ENCODE measurements at places on chromosomes 5 and 9.

DNA sequence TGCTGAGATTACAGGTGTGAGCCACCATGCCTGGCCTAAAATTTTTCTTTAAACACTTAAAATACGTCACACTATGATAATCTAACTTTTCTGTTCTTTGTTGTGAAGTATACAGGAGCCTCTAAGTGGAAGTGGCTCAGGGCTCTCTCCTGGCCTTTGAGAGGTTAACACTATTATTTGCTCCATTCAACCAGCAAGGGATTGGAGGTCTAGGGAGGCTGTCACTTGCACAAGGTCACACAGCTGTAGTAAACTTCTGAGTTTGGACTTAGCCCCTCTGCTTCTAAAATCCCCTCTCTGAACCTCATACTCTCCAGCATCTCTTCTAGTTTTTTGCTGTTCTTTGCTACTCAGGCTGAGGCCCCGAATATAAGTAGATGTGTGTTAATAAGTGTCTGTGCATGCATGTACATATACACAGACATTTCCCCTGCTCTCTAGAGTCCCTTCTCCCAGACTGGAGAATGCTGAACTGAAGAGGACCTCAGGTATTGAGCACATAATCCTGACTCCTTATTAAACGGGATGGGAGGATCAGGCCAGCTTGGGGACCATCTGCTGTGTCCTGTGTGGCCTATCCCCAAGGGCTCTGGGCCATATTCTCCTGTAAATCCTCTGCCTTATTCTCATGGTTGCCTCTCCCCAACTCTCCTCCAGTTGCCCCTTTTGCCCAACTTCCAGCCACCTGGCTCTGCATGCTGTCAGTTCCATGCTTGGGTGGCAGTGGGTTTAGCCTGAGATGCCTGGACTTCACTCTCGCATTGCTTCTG lies 87.0 kb upstream of the SPRY4 start:
- DNase-seq, result no peak

DNA sequence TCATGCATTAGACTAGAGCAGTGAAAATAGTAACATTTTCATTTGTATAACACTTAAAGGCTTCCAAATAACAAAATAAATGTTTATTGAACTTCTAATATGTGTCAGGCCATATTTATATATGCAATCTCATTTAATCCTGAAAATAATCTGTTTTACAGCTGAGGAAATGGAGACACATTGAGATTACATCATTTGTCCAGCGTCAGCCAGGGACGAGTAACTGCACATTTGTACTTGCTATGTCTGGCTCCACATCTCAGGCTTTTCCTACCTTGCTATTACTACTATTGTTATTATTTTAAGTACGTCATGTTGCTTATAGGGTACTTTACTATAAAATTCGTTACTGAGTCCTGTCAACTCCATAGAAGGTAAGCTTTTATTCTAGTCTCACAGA lies 3.8 kb upstream of the C9 start:
- no peak for DNase-seq

DNA sequence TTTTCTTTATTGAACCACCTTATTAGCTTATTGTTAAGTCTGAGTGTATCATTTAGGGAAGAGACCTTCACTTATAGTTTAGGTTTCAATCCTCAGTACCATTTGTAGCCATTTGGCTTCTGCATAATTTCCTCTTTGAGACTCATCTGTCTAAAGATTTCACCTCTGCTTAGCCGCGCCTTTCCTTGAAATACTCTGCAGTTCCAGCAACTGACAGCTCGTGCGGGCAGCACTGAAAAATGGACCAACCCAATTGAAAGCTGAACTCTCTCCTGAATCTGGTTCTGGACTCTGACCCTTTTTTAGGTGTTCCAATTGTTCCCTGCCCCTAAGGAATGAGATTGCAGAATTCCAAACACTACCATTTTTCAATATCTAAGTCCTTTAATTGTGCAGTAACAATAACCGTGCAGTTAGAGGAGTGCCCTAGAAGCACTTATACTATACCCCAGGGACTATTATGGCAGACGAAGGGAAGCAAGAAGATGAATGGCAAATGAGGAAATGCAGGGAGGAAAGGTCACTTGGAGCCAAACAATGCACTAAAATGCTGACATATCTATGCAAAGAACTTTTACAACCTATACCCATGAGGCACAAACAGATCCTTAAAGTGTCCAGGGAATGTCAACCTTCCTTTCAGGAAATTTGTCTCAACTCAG lies 50.1 kb upstream of the PDE4D start:
- no peak for DNase-seq

DNA sequence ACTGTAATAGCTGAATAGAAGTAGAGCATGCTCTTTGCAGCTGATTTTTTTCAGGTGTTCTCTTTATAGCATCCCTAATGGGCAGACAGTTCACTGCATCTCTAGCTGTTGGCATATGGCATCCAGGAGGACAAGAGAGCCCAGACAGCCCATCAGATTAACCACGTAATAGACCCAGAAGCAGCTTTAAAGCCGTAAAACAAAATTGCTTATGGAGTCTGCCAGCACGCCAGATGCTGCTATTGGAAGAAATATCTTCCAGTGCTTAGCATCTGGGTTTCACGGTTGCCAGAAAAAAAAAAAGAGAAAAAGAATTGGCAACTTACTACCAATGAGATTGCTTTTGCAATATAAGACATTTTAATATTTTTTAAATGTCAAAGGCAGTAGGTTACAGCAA lies 869.4 kb upstream of the NUDT12 start:
- no peak for DNase-seq

- DNase-seq, result no peak
These were observed 196.6 kb upstream of the OTULINL start for GRCh38 chr5:14385019-14385418.

GRCh38 chr5:160824301-160825001 lies 27.6 kb downstream of the ATP10B start:
- no peak for DNase-seq

DNA sequence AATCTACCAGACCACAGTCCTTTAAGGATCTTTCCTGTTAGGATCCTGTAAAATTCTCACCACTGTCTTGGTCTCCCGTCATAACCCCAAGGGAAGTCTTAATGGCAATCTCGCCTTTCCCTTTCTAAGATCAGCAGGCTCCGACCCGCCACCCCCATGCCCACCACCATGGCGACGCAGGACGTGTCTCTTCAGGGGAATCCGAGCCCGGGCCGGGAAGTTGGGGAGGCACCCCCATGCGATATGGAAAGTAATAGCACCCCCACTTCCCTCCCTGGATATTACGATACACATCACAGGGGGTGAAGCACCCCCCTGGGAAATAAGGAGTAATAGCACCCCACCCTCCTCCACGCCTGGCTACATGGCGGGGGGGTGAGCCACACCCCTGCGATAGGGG lies 8.3 kb upstream of the STK32A start:
- no peak for DNase-seq

- no peak for DNase-seq
These were observed 98.5 kb downstream of the ARSB start for GRCh38 chr5:78886341-78887230.

DNA sequence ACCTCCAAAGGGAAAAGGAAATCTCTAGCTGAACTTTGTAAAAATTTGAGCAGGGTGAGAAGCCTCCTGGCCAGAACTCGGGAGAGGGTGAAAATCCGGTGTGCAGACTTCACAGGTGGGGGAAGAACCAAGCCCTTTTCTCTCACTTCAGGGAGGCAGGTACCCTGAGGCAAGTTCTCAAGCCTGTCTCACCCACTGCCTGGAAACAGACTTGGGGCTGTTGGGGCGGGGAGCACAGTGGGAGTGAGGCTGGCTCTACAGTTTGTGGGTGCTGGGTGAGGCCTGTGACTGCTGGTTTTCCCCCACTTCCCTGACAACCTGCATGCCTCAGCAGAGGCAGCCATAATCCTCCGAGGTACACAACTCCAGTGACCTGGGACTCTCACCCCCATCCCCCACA lies 187.1 kb downstream of the KIF4B start:
- DNase-seq, result no peak

DNA sequence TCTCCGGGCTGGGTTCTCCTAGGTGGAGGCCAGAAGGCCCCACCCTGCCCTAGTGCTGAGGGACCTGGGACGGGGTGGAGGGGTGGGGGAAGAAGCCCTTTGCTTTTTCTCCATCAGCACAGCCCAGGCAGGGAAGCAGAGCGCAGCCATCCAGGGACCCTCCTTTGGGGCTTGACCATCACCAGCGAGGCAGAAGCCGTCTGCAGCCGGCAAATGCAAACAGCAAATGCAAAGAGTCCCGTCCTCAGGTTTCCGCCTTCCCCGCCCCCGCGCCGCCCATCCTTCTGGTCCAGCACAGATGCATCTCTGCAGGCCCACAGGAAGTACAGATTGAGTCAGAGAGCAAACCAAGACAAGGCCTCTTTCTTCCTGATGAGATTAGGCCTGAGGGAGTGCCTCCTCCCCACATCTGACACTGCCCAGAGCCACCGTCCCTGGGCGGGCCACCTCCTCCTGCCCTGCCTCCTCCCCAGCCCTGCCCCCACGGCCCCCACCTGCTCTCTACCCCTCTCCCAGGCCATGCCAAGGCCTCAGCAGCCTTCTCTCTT lies 23.4 kb downstream of the CORO2A start:
- peak; percentile 46 for DNase-seq

DNA sequence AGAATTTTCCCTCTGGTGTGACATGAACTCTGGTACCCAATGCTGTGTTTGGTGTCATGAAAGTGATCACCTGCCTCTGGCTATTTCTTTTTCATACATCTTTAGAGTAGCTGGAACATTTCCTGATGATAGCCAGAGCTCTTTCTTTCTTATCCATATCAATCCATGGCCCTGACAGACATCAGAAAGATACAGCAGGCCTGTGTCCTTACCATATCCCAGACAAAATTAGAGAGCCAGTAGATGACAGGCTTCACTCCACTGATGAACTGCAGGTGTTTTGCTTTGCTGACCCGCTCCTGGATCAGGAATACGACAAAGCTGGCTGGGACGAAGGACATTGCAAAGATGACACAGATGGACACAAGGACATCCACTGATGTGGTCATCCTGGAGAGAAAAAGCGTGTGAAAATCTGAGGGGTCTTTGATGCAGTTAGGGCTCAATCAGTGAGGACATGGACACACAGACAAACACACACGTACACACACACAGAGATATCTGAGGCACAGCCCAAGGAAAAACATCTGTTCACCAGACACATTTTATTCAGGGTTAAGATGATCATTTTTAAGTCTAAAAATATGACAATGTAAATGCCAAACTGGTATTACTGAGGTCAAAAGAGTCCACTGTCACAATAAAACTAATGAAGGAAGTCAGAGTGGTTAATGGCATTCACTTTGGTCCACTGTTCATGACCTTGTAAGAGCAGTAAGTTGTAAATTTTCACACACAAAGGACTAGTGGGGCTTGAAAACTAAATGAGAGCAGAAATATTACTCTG lies 34.5 kb downstream of the NIPSNAP3B start:
- DNase-seq, result no peak

DNA sequence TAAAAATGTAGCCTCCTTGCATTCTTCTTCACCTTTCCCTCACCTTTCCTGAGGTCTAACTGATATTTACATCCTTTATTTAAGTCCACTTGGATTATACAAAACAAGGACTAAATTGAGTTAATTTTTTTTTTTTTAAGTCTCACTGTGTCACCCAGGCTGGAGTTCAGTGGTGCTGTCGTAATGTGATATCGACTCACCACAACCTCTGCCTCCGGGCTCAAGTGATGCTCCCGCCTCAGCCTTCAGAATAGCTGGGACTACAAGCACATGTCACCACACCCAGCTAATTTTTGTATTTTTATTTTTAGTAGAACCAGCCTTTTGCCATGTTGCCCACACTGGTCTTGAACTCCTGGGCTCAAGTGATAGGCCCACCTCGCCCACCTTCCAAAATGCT lies 195.3 kb downstream of the BNC2 start:
- DNase-seq, result no peak

DNA sequence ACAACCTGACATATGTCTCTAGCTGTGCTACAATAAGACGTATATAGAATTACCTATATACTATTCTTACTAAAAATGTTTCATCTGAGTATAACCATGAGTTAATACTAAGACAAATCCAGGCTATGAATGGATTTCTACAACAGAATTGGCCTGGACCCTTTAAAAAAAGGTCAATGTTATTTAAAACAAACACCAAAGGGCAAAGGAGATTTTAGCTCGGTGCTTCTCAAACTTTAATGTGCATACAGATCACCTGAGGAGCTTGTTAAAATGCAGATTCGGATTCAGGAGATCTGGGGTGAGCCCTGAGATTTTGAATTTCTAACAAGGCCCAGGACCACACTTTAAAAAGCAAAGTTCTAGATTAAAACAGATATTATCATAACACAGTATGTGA lies 6.5 kb downstream of the TNFSF8 start:
- no peak for DNase-seq

- DNase-seq, result no peak
These were observed 167.3 kb downstream of the GNAQ start for GRCh38 chr9:77864211-77864889.

DNA sequence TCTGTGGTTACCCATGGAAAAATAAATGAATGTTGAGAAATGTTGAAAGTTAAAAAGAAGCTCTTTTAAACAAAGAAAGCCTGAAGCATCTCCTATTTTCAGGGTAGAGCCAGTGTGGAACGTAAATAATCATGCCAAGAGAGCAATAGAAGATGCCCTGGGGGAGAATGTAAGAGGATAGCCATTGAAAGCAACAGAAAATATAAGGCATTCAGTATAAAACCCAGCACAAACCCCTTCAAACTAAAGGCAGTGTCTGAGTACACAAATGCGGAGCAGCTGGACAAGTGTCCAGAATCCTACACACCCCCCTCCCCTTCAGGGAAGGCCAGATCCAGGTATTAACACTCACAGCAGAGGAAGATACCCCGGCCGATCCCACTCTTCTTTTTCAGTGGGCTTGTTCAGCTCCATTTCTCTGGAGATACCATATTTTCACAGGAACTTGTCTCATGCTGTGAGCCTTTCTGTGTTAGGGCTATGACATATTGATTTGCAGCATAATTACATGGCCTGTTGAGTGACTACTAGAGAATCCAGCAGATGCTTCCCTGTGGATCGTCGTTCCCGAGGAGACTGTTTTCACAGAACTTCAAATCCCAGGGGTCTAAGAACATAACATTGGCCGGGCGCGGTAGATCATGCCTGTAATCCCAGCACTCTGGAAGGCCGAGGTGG lies 101.2 kb downstream of the PLK2 start:
- no peak for DNase-seq

DNA sequence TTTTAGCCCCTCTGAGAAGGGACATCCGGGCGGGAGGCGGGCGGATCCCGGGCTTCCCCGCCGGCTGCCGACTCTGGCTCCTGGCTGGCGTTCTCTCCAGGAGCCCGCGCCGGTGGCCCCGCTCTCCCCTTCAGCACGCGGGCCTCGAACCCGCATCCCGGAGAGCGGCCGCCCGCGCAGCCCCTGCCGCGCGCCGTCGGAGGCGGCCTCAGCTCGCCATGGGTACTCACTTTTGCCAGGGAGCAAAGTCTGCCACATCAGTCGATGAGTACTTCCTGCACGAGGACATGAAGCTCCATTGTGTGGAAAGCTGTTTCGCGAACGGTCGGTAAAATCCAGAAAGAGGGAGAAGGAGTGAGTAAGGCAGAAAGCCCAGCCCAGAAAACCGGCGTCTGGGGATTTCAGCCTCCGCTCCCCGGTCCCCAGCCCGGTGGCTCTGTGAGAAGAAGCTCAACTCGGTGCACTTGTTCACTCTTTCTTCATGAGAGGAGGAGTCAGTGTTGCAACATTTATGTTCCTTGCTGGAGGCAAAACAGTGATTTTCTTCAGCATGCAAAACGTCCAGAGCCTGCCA lies at the start of gene PRLR:
PRLR (minus strand) TSS at position 450 of the 574 bp plus-strand sequence. CDS start 140,867 bp downstream, outside the sequence.
- no peak for DNase-seq

GRCh38 chr5:154047324-154047723 lies 8.6 kb downstream of the MFAP3 start:
- DNase-seq, result no peak

Measured in NT2/D1 (cell line).